Activated T-cell treated with anti-CD3 and anti-CD28 coated beads, Interleukin-2, amount 50 U/mL, for 72 hours (primary cell): ENCODE measurements at places on chromosomes 6 and 20.

DNA sequence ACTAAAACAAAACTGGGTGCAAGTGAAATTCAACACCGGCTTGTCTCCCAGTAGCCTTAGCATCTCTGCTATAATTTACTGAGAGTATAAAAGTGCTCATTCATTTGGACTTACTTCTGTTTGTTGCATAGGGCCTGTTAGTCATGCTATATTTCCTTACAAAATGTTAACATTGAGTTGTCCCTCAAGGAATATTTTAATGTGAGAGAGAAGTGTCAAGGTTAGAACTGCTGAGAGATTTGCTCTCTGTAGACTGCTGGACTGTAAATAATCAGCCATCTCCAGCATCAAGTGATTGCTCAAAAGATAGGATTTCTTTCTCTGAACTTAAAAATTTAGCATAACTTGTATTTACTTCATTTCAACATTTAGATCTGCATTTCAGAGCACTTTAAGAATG lies 328.5 kb upstream of the AGPAT4 start:
- H3K4me3 ChIP-seq, result no peak overlapping the region
- H3K27me3 ChIP-seq, result no peaks in the 10 kb centered on the region
- H3K4me1 ChIP-seq, result no peaks in the 10 kb centered on the region
- DNase-seq, result no peak
- no peak overlapping the region for H3K27ac ChIP-seq

GRCh38 chr6:168469521-168469920 lies 28.5 kb downstream of the SMOC2 start:
- H3K4me3 ChIP-seq, result no peak overlapping the region
- no peaks in the 10 kb centered on the region for H3K27me3 ChIP-seq
- H3K36me3 ChIP-seq, result no peaks in the 10 kb centered on the region
- H3K4me1 ChIP-seq, result no peaks in the 10 kb centered on the region

DNA sequence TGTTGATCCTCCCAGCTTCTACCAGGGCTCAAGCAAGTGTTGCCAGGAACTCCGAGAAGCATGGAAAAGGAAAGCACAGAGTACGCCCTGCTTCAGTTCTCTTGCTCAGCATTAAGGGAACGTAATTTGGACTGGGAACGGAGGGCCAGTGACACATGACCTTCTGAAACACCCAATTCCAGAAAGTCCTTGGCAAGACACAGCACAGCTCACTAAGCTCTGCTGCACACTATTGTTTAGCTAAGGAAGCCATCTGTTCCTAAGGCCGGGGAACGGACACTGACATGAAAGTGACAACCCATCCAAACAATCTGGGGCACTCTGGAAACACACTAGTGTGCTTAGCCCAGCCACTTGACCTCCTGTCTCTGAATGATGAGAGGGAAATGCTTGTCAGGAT lies 56.9 kb upstream of the NXT1 start:
- no peaks in the 10 kb centered on the region for H3K36me3 ChIP-seq
- DNase-seq, result no peak
- H3K27me3 ChIP-seq, result peaks cover 9% of the 10 kb centered on the region

DNA sequence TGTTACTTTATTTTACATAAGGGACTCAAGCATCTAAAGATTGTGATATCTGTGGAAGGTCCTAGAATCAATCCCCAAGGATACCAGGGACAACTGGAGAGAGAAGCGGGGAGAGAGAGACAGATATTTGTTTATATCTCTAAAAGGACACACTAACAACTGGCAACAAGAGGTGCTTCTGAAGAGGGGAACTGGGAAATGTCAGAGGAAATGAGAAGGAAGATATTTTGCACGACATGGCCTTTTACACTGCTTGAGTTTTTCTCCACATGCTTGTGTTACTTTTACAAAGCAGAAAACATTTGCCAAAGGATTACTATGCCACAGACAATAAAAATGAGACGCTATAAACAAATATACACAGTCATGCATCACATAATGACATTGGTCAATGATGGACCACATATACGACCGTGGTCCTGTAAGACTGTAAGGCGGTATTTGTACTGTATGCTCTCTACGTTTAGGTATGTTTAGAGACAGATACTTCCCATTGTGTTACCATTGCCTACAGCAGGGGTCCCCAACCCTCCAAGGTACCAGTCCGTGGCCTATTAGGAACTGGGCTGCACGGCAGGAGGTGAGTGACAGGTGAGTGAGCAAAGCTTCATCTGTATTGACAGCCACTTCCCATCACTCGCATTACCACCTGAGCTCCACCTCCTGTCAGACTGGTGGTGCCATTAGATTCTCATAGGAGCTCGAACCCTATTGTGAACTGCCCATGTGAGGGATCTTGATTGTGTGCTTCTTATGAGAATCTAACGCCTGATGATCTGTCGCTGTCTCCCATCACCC lies 64.6 kb upstream of the PTPN1 start:
- no peak overlapping the region for H3K27ac ChIP-seq
- no peak overlapping the region for H3K4me3 ChIP-seq
- peaks cover 20% of the 10 kb centered on the region for H3K27me3 ChIP-seq
- H3K36me3 ChIP-seq, result no peaks in the 10 kb centered on the region

DNA sequence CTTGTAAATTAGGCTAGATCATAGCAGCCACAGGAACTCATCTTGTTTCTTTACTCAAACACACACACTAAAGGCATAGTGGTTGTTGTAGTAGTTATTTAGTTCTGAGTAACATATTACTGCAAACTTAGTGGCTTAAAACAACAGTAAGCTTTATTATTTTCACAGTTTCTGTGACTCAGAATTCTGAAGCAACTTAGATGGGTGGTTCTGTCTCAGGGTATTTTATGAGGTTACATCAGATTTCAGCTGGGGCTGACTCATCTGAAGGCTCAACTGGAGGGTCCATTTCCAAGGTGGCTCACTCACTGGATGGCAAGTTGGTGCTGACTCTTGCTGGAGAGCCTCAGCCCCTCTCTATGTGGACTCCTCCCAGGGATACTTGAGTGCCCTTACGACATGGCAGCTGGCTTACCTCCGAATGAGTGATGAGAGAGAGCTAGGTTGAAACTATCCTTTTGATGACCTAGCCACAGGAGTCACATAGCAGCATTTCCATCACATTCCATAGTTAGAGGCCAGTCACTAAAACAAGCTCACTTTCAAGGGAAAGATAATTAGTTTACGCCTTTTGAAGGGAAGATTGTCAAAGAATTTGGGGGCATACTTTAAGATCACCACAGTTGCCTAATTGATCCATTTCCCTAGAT lies 136.5 kb upstream of the PRND start:
- DNase-seq, result peak; percentile 60
- peaks cover 38% of the 10 kb centered on the region for H3K27me3 ChIP-seq
- peaks cover 5% of the 10 kb centered on the region for H3K36me3 ChIP-seq

GRCh38 chr20:17601957-17602356 lies 32.1 kb downstream of the DSTN start:
- no peak overlapping the region for H3K4me3 ChIP-seq
- H3K36me3 ChIP-seq, result peaks cover 7% of the 10 kb centered on the region
- peaks cover 6% of the 10 kb centered on the region for H3K4me1 ChIP-seq
- H3K27me3 ChIP-seq, result no peaks in the 10 kb centered on the region

DNA sequence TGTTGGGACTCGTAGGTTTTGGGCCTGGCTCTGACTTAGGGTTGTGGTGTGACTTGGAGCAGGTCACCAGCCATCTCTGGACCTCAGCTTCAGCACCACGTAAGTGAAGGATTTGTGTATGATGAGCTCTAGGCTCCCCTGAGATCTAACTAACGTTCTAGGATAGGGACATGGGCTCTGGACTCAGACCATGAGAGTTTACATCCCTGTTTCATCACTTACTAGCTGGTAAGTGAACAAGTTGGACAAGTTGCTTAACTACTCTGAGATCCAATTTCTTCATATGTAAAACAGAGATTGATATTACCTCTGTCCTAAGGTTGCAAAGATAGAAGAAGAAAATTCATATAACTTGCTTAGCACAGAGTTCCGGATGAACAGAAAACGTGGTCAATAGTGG lies 20.3 kb upstream of the PNPLA1 start:
- H3K4me1 ChIP-seq, result peaks cover 4% of the 10 kb centered on the region
- H3K4me3 ChIP-seq, result no peak overlapping the region
- no peaks in the 10 kb centered on the region for H3K27me3 ChIP-seq
- H3K27ac ChIP-seq, result no peak overlapping the region
- no peaks in the 10 kb centered on the region for H3K36me3 ChIP-seq
- no peak for DNase-seq

DNA sequence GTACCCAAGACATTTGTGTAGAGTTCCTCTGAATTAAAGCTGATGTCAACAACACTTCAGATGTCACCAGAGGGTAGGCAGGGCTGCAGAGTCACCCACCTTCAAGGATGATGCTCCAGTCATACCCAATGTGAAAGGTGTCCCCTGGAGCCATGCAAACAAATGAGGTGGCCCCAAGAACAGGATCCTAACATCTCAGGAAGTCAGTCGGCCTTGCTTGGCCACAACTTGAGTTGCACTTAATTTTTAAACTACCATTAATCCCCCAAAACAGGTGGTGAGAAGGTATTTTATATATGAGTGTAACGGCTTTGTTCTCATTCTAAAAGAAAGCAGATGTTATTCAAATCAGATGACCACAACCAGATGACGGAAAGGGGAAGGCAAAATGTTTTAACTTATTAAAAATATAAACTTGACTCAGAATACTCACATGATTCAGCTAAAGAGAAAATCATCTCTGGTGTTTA lies 21.1 kb upstream of the SERPINB1 start:
- peaks cover 3% of the 10 kb centered on the region for H3K36me3 ChIP-seq
- H3K27me3 ChIP-seq, result no peaks in the 10 kb centered on the region
- peak; percentile 81 for DNase-seq
- H3K27ac ChIP-seq, result peak overlapping the region; percentile 100
- H3K4me3 ChIP-seq, result peak overlapping the region; percentile 77
